ENCODE measurements at places on chromosomes 3 and 15.
A peak's percentile ranks its signal among the peaks of the same experiment; 100 is the strongest.

GRCh38 chr3:4743371-4743770, 235.9 kb upstream of the BHLHE40 start:
- H3K36me3 ChIP-seq: no peaks in the 10 kb centered on the region
- no peaks in the 10 kb centered on the region for H3K27me3 ChIP-seq
- no peak for DNase-seq
- H3K4me3 ChIP-seq: no peak overlapping the region

- DNase-seq: no peak
- H3K27me3 ChIP-seq: no peaks in the 10 kb centered on the region
- no peak overlapping the region for H3K4me3 ChIP-seq
Observed at GRCh38 chr3:78970656-78971055, 797.1 kb downstream of the ROBO1 start.

- H3K36me3 ChIP-seq: no peaks in the 10 kb centered on the region
- H3K4me1 ChIP-seq: no peaks in the 10 kb centered on the region
- DNase-seq: no peak
Observed at GRCh38 chr15:57640930-57641682, 49.4 kb downstream of the MYZAP start.

DNA sequence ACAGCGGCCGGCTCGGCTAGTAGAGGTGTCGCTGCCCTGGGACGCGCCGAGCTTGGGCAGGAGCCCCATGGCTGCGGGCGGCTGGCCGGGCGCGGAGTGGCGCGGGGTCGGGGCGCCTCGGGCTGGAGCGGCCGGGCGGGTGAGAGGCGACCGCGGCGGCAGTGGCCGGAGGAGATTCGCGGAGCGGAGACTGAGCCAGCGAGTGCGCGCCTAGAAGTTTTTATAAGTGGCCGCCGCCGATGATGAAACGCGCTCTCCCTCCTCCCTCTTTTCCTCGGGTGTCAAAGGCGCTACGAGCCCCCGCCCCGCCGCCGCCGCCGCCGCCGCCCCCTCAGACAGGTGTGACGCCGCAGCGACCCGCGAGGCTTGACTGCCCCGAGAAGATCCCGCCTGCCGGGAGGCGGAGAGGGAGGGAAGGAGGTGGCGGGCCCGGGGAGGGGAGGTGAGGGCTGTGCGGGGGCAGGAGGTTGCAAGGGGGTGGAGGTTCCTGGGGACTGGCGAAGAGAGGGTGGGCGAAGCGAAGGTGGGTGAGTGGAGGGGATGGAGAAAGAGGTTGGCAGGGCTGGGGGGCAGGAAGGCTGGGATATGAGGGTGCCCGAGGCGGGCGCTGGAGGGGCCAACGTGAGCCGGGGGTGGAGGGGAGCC, at the start of gene SLCO2A1:
Gene SLCO2A1, minus strand, starts transcription at position 192 of the 645 bp plus-strand sequence. Its CDS starts 123 bp downstream, at position 69.
- DNase-seq: peak; percentile 62
- H3K27ac ChIP-seq: no peak within 1 kb of the TSS
- H3K4me3 ChIP-seq: peak within 1 kb of the TSS; percentile 59
- H3K4me1 ChIP-seq: peaks cover 14% of the 10 kb centered on the region
- peaks cover 4% of the 10 kb centered on the region for H3K27me3 ChIP-seq

- no peaks in the 10 kb centered on the region for H3K27me3 ChIP-seq
- no peak overlapping the region for H3K4me3 ChIP-seq
- no peak overlapping the region for H3K27ac ChIP-seq
- DNase-seq: no peak
Observed at GRCh38 chr15:74339371-74339770, 28.1 kb downstream of the CYP11A1 start.

DNA sequence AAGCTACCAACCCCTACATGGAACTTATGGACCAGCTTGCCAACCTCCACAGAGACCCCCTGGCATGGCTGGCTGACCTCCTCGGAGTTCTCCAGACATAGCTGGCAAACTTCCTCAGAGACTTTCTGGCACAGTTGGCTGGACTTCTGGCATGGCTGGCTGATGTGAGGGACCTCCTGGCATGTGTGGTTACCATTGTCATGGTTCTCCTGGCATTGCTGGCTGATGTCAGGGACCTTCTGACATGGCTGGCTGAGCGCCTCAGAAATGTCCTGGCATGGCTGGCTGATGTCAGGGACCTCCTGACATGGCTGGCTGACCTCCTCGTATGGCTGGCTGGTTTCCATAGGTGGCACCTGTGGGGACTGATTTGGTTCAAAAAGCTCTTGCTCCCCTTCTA, 17.5 kb downstream of the MAP1A start:
- peak; percentile 33 for DNase-seq
- no peaks in the 10 kb centered on the region for H3K4me1 ChIP-seq
- H3K4me3 ChIP-seq: no peak overlapping the region
- H3K27ac ChIP-seq: no peak overlapping the region
- H3K27me3 ChIP-seq: no peaks in the 10 kb centered on the region

DNA sequence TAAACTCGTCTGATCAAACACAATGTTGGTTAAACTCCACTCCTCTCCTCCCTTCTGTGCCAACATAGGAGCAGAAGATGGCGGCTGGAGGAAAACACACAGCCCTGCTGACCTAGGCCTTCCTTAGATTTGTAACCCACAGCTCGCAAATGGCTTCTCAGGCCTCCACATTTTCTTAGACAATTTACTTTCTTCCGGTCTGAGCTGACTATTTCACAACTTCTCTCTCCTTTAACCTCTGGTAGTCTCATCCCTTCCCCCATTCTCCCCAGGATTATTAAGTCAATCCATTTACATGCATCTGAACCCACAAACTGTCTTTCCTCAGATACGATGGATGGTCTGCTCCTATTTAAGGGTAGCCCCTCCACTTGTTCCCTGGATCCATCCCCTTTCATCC, 25.7 kb upstream of the ULK4 start:
- no peaks in the 10 kb centered on the region for H3K4me1 ChIP-seq
- H3K4me3 ChIP-seq: no peak overlapping the region
- DNase-seq: no peak

- H3K36me3 ChIP-seq: no peaks in the 10 kb centered on the region
- H3K27me3 ChIP-seq: no peaks in the 10 kb centered on the region
- H3K4me3 ChIP-seq: no peak overlapping the region
- H3K4me1 ChIP-seq: no peaks in the 10 kb centered on the region
- no peak overlapping the region for H3K27ac ChIP-seq
Observed at GRCh38 chr3:54240309-54240708, 118.0 kb downstream of the CACNA2D3 start.

- DNase-seq: peak; percentile 77
- no peak overlapping the region for H3K4me3 ChIP-seq
- H3K36me3 ChIP-seq: no peaks in the 10 kb centered on the region
- no peak overlapping the region for H3K27ac ChIP-seq
- no peaks in the 10 kb centered on the region for H3K27me3 ChIP-seq
Observed at GRCh38 chr3:69120879-69121464, 1.4 kb downstream of the LMOD3 start.

- H3K36me3 ChIP-seq: no peaks in the 10 kb centered on the region
- no peak for DNase-seq
- no peaks in the 10 kb centered on the region for H3K4me1 ChIP-seq
- no peak overlapping the region for H3K27ac ChIP-seq
Observed at GRCh38 chr15:56813995-56814394, 80.7 kb upstream of the ZNF280D start.

DNA sequence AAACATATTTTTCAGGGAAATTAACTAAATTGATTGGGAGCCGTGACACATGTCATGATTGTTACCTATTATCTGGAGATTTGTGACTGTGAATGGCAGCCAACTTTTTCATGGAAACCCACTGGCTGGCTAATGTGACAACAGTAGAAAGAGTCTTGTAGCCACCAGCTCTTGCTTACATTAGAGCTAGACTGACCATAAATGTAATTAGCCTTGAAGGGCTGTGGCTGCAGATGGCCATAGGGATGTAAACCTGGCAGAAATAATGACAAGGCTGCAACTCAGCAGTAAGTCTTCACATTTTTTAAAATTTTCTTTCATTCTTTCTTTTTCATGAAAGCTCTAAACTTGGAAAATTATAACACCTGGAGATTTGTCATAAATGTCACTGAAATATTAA, 168.2 kb upstream of the ROBO2 start:
- no peaks in the 10 kb centered on the region for H3K27me3 ChIP-seq
- no peak for DNase-seq

DNA sequence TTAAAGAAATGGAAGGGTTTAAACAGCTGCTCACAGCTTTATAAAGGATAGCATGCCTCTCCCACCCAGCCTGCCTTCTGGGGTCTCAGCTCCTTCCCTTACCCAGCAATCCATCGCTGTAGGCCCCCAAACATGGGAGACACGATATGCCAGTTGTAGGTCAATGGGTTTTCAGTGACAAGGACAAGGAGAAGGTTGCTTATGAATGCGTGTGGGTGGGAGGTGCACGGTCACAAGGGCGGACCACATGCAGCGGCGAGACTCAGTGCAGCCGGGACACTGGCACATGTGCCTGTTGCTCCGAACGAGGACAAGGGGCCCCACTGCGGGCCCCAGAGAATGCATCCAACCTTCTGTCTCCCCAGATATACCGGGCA, 67.0 kb downstream of the MGLL start:
- H3K4me3 ChIP-seq: no peak overlapping the region
- H3K36me3 ChIP-seq: no peaks in the 10 kb centered on the region
- H3K4me1 ChIP-seq: peaks cover 19% of the 10 kb centered on the region

GRCh38 chr3:66933233-66933632, 64.9 kb upstream of the KBTBD8 start:
- no peak overlapping the region for H3K4me3 ChIP-seq
- no peaks in the 10 kb centered on the region for H3K36me3 ChIP-seq
- no peak for DNase-seq
- H3K27ac ChIP-seq: no peak overlapping the region
- H3K4me1 ChIP-seq: no peaks in the 10 kb centered on the region

GRCh38 chr15:101055411-101055810, 136.3 kb downstream of the LRRK1 start:
- H3K27me3 ChIP-seq: no peaks in the 10 kb centered on the region
- no peaks in the 10 kb centered on the region for H3K4me1 ChIP-seq
- no peak overlapping the region for H3K4me3 ChIP-seq

DNA sequence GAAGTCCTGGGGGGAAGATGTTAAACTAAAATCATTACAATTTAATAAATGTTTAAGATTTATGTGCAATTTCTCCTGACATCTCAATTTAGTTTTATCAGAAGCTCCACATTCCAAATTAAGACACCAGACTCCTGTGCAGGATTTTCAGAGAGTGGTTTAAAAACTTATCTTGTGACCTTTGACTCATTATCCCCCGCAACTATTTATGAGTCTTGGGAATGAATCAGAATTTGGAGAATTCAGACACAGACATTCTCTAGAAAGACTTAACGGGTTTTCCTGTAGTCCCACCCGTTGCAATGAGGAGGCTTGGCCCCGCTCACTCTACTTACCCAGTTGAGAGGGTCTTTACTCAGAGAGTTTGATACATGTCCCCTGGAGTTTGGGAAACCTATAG, 7.1 kb downstream of the OR5K2 start:
- H3K4me1 ChIP-seq: no peaks in the 10 kb centered on the region
- no peak for DNase-seq
- H3K36me3 ChIP-seq: no peaks in the 10 kb centered on the region
- H3K27me3 ChIP-seq: no peaks in the 10 kb centered on the region
- no peak overlapping the region for H3K27ac ChIP-seq

- H3K27me3 ChIP-seq: no peaks in the 10 kb centered on the region
- H3K4me1 ChIP-seq: no peaks in the 10 kb centered on the region
- DNase-seq: no peak
Observed at GRCh38 chr3:177102553-177102952, 94.7 kb downstream of the TBL1XR1 start.

DNA sequence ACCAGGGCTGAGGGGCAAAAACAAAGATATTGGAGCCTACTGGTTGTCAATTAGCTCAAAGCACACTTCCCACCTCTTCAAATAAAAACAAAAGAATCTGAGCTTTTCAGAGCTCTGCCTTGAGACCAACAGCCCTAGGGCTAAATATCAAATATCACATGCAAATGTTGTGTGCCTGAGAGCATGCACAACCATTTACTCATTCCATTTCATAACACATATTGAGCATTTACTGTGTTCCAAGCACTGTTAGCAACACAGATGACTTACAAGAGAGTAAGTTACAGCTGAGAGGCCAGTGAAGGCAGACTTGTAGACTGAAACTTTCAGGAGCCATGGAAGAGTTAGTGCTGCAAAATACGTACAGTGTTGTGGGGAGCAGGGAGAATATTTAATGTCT, 222.4 kb downstream of the CPNE4 start:
- H3K4me3 ChIP-seq: no peak overlapping the region
- no peaks in the 10 kb centered on the region for H3K36me3 ChIP-seq
- H3K27me3 ChIP-seq: no peaks in the 10 kb centered on the region
- H3K27ac ChIP-seq: no peak overlapping the region
- no peaks in the 10 kb centered on the region for H3K4me1 ChIP-seq

DNA sequence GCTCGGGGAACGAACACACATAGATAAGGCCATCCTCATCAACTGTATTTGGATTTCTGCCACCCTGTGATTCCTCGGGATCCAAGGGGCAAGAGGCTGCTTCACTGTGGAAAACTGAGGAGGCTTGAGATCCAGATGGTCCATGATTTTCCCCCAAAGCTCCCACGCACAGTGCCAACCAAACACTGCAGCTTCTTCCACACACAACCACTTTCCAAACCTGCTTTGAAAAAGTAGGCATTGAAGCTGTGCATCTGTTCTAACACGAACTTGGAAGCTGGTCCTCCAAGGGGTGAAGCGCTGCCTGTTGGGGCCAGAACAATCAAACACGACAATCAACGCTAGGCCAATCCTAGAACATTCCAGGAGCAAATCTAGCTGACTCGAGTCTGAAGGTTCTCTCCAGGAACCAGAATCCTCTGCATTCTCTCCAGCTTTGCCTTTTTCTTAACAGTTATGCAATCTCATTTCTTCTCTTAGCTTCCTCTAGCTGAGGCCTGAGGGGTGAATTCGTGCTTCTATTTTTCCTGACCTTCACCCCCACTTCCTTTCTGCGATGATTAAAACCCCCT, 104.4 kb downstream of the LRRK1 start:
- H3K27me3 ChIP-seq: no peaks in the 10 kb centered on the region
- no peaks in the 10 kb centered on the region for H3K4me1 ChIP-seq
- no peaks in the 10 kb centered on the region for H3K36me3 ChIP-seq
- peak; percentile 39 for DNase-seq
- H3K27ac ChIP-seq: peak overlapping the region; percentile 63

DNA sequence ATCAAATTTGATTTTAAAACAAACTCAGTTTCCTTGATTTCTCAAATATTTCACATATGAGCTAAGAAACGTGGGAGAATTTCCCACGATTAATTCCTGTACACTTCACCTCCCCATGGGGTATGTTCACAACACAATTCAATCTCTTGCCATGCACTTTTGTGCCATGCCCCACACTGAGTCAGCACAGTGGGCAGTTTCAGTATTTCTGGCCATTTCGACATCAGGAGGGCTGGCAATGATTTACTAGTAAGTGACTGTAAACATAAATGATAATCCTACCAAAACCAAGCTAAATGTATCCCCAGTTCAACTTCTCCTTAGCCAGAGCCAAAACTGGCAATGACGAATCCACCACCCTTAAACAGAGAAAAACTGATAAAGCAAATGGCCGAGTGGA, 293.6 kb downstream of the FGF12 start:
- H3K36me3 ChIP-seq: no peaks in the 10 kb centered on the region
- no peak overlapping the region for H3K4me3 ChIP-seq
- H3K27me3 ChIP-seq: no peaks in the 10 kb centered on the region

GRCh38 chr3:148958696-148959095, 32.6 kb upstream of the GYG1 start:
- H3K27ac ChIP-seq: no peak overlapping the region
- no peak for DNase-seq
- H3K36me3 ChIP-seq: no peaks in the 10 kb centered on the region
- no peaks in the 10 kb centered on the region for H3K27me3 ChIP-seq

GRCh38 chr3:58001086-58001467, 7.1 kb upstream of the FLNB start:
- H3K4me1 ChIP-seq: peaks cover 10% of the 10 kb centered on the region
- H3K4me3 ChIP-seq: no peak overlapping the region
- H3K27me3 ChIP-seq: no peaks in the 10 kb centered on the region
- DNase-seq: no peak
- no peak overlapping the region for H3K27ac ChIP-seq
- H3K36me3 ChIP-seq: no peaks in the 10 kb centered on the region
